ENCODE measurements at places on chromosomes 16 and 17. TPM values are rescaled to one million over a fixed set of nuclear protein-coding genes. Genes with fewer than 3 reads are reported as not detected.

- H3K36me3 ChIP-seq, result no peaks in the 10 kb centered on the region
- H3K4me3 ChIP-seq, result no peak overlapping the region
- H3K4me1 ChIP-seq, result no peaks in the 10 kb centered on the region
- H3K27ac ChIP-seq, result no peak overlapping the region
- no peaks in the 10 kb centered on the region for H3K27me3 ChIP-seq
These were observed 501.1 kb upstream of the KIF2B start for GRCh38 chr17:53321651-53322050.

- no peaks in the 10 kb centered on the region for H3K36me3 ChIP-seq
- peaks cover 28% of the 10 kb centered on the region for H3K4me1 ChIP-seq
- no peak for DNase-seq
- H3K4me3 ChIP-seq, result peak overlapping the region; percentile 97
- no peaks in the 10 kb centered on the region for H3K27me3 ChIP-seq
- peak overlapping the region; percentile 91 for H3K27ac ChIP-seq
These were observed 895 bp downstream of the SEPTIN1 start for GRCh38 chr16:30381291-30382041.

DNA sequence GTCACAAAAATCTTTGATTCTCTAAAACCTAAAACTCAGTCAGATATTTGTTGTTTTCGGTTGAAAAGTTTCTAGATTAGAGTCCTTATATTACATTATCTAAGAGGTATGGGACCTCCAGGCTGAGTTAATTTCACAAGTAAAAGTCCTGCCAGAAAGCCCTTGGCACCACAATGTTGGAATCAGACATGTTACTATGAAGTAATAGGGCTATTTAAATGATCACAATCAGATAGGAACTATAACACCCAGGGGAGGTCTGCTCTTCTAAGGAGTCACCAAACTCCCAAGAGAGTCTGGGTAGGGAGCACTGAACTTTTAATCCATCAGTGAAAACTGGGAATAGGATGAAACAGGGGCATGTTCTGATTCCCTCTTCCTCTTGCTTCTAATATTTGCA lies 54.2 kb downstream of the WIPI1 start:
- H3K27ac ChIP-seq, result no peak overlapping the region
- no peaks in the 10 kb centered on the region for H3K27me3 ChIP-seq
- DNase-seq, result no peak
- peaks cover 6% of the 10 kb centered on the region for H3K4me1 ChIP-seq
- no peak overlapping the region for H3K4me3 ChIP-seq

GRCh38 chr17:80984749-80985148 lies 6.9 kb upstream of the CHMP6 start:
- no peak overlapping the region for H3K4me3 ChIP-seq
- peaks cover 5% of the 10 kb centered on the region for H3K4me1 ChIP-seq
- no peaks in the 10 kb centered on the region for H3K36me3 ChIP-seq
- peaks cover 3% of the 10 kb centered on the region for H3K27me3 ChIP-seq
- DNase-seq, result no peak
- no peak overlapping the region for H3K27ac ChIP-seq

GRCh38 chr17:34979650-34980352 lies 511 bp upstream of the LIG3 start:
- peaks cover 12% of the 10 kb centered on the region for H3K4me1 ChIP-seq
- H3K4me3 ChIP-seq, result peak overlapping the region; percentile 89
- H3K27me3 ChIP-seq, result no peaks in the 10 kb centered on the region

DNA sequence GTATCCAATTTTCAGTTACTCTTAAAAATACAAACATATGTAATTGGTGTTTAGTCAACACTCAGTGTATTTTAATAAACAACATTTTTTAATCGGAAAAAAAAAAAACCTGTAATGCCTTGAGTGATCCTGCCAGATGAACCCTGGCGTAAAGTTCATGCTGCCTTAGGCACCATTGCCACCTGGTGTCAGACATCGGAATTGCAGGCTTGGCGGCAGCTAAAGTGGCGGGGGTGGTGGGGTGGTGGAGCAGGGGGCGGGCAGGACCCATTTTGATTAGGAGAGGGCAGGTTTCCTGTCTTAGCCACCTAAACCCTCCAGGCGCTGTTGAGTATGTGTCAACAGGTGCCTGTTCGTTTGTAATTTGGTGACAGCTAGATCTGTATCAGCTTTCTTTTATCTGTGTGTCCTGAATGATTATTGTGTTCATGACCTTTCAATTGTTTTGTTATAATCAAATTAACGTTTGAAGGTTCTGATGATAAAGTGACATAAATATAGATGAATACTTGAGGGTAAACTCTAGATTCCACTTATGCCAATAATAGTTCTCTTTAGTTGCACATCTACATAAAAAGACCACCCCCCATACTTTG lies 588.7 kb downstream of the CDH13 start:
- H3K27me3 ChIP-seq, result no peaks in the 10 kb centered on the region
- H3K27ac ChIP-seq, result no peak overlapping the region
- no peak overlapping the region for H3K4me3 ChIP-seq
- no peak for DNase-seq
- H3K4me1 ChIP-seq, result no peaks in the 10 kb centered on the region

- peak overlapping the region; percentile 88 for H3K4me3 ChIP-seq
- no peaks in the 10 kb centered on the region for H3K36me3 ChIP-seq
- no peak overlapping the region for H3K27ac ChIP-seq
- DNase-seq, result no peak
- H3K4me1 ChIP-seq, result peaks cover 25% of the 10 kb centered on the region
These were observed 1.6 kb downstream of the FAM83G start for GRCh38 chr17:19002805-19003542.

DNA sequence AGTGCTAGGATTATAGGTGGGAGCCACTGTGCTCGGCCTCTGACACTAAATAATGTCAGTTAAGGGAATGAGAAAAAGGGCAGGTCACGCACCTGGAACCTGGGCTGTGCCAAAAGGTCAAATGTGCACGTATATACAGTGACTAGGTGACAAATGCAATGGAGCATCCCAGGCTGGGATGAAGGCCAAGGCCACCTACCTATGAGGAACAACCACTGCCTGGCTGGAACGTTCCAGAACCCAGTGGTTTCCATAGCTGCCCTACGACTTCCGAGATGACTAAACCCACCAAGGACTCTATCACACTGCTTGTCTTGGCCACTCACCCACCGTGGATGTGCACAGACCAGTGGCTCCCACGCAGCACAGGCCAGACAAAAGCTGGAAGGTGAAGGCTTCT lies 16.1 kb downstream of the ZNF500 start:
- peaks cover 12% of the 10 kb centered on the region for H3K4me1 ChIP-seq
- no peak overlapping the region for H3K27ac ChIP-seq
- no peak for DNase-seq
- H3K36me3 ChIP-seq, result peaks cover 7% of the 10 kb centered on the region
- no peak overlapping the region for H3K4me3 ChIP-seq

DNA sequence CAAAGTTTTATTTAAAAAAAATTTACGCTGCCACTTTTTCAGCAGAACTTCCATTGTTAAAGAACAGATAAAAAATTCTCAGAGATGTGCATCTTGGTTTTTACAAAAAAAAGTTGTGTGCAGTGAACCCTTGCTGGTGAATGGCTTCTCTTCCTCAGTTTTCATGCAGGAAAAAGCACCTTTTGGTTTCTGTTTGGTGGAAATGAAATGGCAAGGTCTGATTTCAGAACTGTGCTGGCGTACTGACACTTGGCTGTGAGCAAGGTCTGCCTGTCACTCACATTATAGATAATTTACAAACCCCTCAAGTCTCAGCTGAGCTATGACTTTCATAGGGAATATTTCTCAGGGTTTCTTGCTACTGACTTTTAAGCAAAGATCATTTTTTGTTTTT lies 5.7 kb upstream of the SALL1 start:
- 0 out of 2 replicates have a peak, but pooled peaks cover 6% of the 10 kb centered on the region for H3K27me3 ChIP-seq
- DNase-seq, result no peak
- H3K4me3 ChIP-seq, result no peak overlapping the region
- H3K27ac ChIP-seq, result no peak overlapping the region
- no peaks in the 10 kb centered on the region for H3K36me3 ChIP-seq

GRCh38 chr16:58684001-58684353 lies 593 bp downstream of the SLC38A7 start:
- H3K36me3 ChIP-seq, result no peaks in the 10 kb centered on the region
- H3K4me3 ChIP-seq, result peak overlapping the region; percentile 74
- H3K27me3 ChIP-seq, result no peaks in the 10 kb centered on the region

- no peaks in the 10 kb centered on the region for H3K27me3 ChIP-seq
- no peaks in the 10 kb centered on the region for H3K4me1 ChIP-seq
- no peak overlapping the region for H3K27ac ChIP-seq
- H3K4me3 ChIP-seq, result no peak overlapping the region
These were observed 82.1 kb downstream of the ZNF423 start for GRCh38 chr16:49773534-49774475.

DNA sequence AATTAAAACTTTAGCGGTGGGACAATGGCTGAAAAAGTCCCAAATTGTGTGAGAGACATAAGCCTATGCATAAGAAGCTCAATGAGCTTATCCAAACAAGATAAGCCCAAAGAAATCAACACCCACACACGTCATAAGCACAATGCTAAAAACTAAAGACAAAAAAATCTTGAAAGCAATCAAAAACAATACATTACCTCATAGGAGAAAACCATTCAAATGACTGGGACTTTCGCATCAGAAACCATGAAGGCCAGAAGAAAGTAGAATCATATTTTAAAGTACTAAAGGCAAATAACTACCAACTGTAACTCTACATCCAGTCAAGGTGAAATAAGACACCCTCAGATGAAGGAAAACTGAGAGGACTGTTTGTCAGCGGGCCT lies 50.2 kb downstream of the ZCCHC14 start:
- DNase-seq, result no peak
- no peaks in the 10 kb centered on the region for H3K27me3 ChIP-seq

DNA sequence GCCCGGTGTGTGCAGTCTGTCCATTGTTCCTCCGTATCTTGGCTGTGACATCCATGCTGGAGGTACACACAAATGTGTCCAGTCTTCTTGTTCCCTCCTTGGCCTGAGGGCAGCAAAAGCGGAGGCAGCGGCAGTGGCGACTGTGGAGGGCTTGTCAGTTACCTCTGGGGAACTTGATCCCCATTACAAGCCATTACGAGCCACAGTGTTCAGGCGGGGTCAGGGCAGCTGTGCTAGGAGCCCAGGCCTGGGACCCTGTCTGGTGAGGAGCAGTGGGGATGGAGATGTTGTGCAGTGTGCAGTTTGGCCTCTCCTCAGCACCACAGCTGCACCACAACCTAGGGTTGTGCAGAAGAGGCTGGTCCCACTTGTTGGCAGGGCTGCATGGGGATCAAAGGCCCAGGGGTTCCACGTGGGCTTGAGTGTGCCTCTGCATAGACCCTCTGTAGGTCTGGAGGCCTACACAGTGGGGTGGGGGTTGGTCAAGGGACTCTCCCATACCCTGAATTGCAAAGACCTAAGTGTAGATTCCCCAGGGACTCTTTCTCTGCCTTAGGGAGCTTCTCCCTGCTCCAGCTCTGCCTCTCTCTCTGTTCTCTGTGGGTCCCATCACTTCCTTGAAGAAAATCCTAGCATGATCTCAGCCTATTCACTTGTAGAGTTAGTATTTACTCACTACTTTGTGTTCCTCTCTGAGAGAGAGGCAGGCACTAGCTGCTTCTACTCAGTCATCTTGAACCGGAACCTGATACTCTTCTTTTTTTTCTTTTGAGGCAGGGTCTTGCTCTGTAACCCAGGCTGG lies 58.8 kb downstream of the SLFN11 start:
- H3K27me3 ChIP-seq, result no peaks in the 10 kb centered on the region
- H3K4me3 ChIP-seq, result no peak overlapping the region
- no peaks in the 10 kb centered on the region for H3K36me3 ChIP-seq
- peaks cover 9% of the 10 kb centered on the region for H3K4me1 ChIP-seq
- no peak for DNase-seq

- no peak overlapping the region for H3K4me3 ChIP-seq
- no peaks in the 10 kb centered on the region for H3K36me3 ChIP-seq
- H3K4me1 ChIP-seq, result no peaks in the 10 kb centered on the region
These were observed 213.9 kb downstream of the TMEM114 start for GRCh38 chr16:8376430-8376829.

SLC52A1 gene
- not detected for total RNA-seq

KRTAP4-3 gene
- not detected for total RNA-seq

EFNB3 gene
- not detected for total RNA-seq

ASGR1 gene
- not detected for total RNA-seq

FSCN2 gene
- total RNA-seq, result 2.1 TPM

GGNBP2 gene
- 49.9 TPM for total RNA-seq

CEP295NL gene
- not detected for total RNA-seq

NPIPA5 gene
- 3.8 TPM for total RNA-seq

SLC16A6 gene
- 8.1 TPM for total RNA-seq
